Smooth muscle cell of trachea (primary cell): ENCODE measurements at places on chromosomes 1 and 21. TPM values are rescaled to one million over a fixed set of nuclear protein-coding genes. Genes with fewer than 3 reads are reported as not detected.

The CDK11B gene
- 8.3 and 10.5 TPM in 2 replicates for total RNA-seq

The CFHR2 gene
- total RNA-seq: not detected in 2 replicates

The CAMK1G gene
- 0.50 and 2.2 TPM in 2 replicates for total RNA-seq

The FAM177B gene
- total RNA-seq: not detected in 2 replicates

The MAD2L2 gene
- 44.2 and 60.1 TPM in 2 replicates for total RNA-seq

The ICOSLG gene
- under 0.01 and 0.17 TPM in 2 replicates for total RNA-seq

The OR2T8 gene
- not detected in 2 replicates for total RNA-seq

The SPRR5 gene
- not detected in 2 replicates for total RNA-seq

The PTPN7 gene
- total RNA-seq: not detected in 2 replicates

The SDHB gene
- total RNA-seq: 97.8 and 146 TPM in 2 replicates

The NUCKS1 gene
- total RNA-seq: 67.0 and 140 TPM in 2 replicates

The AXDND1 gene
- total RNA-seq: 0.17 and 0.29 TPM in 2 replicates

The SEC16B gene
- total RNA-seq: 3.1 and 8.9 TPM in 2 replicates

The CLCA1 gene
- total RNA-seq: 0.15 and 0.17 TPM in 2 replicates

The FCMR gene
- total RNA-seq: 0.29 TPM in 1 of 2 replicates, not detected in the other

The PGLYRP3 gene
- not detected in 2 replicates for total RNA-seq

The USH2A gene
- under 0.01 TPM in 1 of 2 replicates, not detected in the other for total RNA-seq

The CD55 gene
- 33.7 TPM in 2 replicates for total RNA-seq

The KCNT2 gene
- 2.3 and 2.5 TPM in 2 replicates for total RNA-seq

The BEST4 gene
- 0.33 TPM in 1 of 2 replicates, not detected in the other for total RNA-seq

The LHX4 gene
- 0.17 TPM in 1 of 2 replicates, not detected in the other for total RNA-seq

The ADGRB2 gene
- 7.4 and 25.0 TPM in 2 replicates for total RNA-seq

The EGLN1 gene
- total RNA-seq: 38.4 and 57.9 TPM in 2 replicates

The EPRS1 gene
- 140 and 175 TPM in 2 replicates for total RNA-seq
